ENCODE measurements at places on chromosomes 13 and 19. TPM values are rescaled to one million over a fixed set of nuclear protein-coding genes. Genes with fewer than 3 reads are reported as not detected.

- no peak for DNase-seq
Observed at GRCh38 chr13:102089177-102089576, 312.7 kb downstream of the FGF14 start.

DNA sequence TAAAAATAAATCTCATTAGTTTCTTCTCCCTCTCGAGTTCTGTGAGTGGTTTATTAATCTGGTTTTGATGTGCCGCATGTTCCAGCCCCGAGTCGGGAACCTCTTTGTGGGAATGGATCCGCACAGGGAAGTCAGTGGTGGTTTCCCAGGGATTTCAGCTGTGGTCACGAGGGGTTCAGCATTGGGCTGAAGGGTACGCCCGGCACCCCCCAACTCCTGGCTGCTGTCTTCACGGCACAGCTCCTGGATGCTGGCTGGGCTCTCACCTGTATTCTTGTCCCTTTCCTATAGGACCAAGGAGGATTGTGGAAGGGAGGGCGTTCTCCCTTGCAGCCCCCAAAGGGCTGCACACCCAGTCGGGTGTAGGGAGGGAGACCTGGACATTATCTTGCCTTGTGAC is 167.8 kb downstream of the ZNF536 start:
- no peak for DNase-seq

DNA sequence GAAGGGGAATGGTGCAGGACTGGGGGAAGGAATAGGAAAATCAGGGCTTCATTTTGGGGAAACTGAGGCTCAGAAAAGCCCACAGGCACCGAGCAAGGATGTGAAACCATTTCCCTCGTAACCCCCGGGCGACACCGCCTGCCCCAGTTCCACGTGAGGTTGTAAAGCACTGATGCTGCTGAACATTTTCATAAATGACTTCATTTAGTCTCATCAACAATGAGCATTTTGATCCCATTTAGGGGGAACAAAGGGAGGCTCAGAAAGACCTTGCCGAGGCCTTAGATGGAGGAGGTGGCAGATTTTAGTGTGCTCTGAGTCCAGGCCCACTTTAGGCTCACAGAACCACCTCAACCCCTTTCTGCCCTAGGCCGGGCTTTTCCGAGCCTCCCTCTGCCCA is 20.5 kb upstream of the FBXO27 start:
- no peak for DNase-seq

DNA sequence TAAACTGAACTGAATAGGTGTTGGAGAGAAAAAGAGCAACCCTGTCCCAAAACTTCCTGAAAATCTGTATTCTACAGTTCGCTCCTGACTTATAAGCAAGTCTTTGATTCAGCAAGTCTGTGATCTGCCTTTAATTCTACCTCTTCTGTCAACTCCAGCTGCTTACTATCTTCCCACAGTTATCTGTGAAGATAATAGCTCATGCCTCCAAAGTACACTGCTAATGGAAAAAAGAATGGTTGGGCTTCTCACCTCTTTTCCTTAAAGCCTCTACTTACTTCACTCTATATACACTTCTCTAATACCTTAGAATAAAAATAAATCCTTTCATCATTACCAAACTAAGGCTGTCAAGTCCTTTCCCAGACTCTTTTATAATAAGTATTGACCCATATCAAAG is 391.5 kb upstream of the MIR17HG start:
- DNase-seq, result no peak

- DNase-seq, result no peak
Observed at GRCh38 chr19:28026636-28027035, 1186.3 kb downstream of the UQCRFS1 start.

DNA sequence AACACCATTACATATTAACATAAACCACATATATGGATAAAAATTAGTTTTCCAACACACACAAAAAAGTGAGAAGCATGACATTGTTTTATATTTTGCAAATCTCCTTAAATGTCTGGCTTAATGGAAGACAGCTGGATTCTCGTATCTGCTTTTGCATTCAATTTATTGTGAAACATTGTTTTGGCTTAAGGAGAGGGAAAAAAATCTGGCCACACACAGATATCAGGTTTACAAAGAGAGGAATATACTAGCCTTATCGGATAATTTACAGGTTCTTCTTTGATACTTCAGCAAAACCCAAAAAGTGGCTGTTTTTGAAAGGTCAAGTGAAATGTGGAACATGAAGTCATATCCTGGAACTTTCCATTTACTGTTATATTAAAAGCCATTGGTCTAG is 523.5 kb upstream of the ARGLU1 start:
- DNase-seq, result no peak

DNA sequence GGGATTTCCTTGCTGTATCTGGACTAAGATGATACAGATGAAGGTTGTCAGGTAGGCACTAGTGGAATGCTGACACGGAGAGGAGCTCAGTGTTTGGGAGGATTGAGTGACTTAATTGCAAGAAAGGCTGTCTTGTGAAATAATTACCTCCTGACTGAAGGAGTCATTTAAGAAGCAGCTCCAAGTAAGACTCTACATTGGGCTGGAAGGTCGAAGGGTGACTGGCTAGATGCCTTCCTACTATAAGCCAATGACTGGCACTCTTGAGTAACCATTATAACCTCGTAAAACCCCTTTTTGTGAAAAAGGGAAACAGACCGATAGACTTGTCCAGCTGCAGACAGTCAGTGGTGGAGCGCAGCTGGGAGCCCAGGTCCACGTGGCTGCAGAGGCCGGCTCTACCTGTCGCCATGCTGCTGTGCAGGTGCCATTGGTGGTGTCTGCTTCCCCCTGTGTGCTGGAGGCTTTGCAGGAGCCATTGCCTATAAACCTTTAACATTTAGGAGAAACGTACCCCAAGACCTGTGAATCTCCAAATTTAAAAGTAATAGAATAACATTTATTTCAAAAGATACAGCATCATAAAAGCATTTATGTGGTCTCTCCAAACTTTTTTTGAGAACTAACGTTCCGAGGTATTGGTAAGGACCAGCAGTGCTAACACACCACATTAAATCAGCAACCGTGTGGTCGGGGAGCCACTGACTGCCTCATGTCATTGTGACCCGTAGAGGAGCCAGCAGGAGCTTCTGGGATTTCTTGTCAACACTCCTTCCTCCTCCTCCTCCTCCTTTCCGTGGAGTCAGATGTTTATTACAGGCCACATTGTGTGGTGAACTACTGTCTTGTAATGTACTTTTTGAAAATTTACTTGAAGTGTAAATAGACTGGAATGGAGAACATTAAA is 80.4 kb upstream of the TEX29 start:
- DNase-seq, result no peak

- no peak for DNase-seq
Observed at GRCh38 chr19:18672606-18673337, 10.7 kb upstream of the CRTC1 start.

- no peak for DNase-seq
Observed at GRCh38 chr19:3115916-3116602, 19.8 kb upstream of the GNA15 start.

- DNase-seq, result no peak
Observed at GRCh38 chr13:51298812-51299211, 40.7 kb upstream of the SERPINE3 start.

- DNase-seq, result no peak
Observed at GRCh38 chr19:3852614-3853254, 16.1 kb downstream of the ZFR2 start.

- peak; percentile 30 for DNase-seq
Observed at GRCh38 chr13:27533155-27533643, 82.8 kb upstream of the MTIF3 start.

DNA sequence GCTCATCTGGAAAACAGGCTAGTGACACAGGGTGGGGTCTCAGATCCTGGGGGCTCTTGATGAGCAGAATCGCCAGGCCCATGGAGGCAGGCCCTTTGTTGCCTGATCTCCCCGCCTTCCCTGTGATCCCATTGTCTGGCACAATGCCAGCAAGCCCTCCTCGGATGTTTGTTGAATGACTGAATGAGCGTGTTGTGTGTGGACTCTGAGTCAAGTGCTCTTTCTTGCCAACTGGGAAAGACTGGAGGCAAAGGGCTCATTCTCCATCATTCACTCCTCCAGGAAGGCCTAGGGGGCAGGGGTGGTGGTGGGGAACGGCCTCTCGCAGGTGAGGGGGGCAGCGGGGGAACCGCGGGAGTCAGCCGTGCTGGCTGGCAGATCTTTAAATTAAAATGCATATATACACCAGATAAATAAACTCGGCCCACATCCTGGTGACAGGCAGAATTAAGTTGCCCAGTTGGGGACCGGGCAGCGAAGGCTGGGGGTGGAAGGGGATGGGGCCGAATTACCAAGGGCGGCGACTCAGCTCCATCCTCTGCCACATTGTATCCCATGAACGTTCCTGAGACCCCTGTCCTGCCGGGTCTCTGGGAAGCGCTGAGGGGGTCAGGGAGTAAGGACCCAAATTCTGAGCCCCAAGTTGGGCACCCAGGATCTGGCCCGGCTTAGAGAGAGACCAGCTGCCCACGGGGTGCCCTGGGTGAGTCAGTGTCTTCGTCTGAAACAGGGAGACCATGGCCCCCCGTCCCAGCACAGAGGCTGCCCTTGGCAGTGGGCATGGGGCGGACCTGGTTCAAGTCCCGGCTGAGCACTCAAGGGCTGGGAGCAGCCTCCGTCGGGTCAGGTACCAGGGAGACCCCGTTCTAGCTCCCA is 24.5 kb downstream of the EFNA2 start:
- no peak for DNase-seq

- no peak for DNase-seq
Observed at GRCh38 chr13:93158565-93158964, 68.0 kb upstream of the GPC6 start.

- DNase-seq, result no peak
Observed at GRCh38 chr13:80889829-80890228, 548.9 kb upstream of the SPRY2 start.

- DNase-seq, result no peak
Observed at GRCh38 chr13:110495376-110495775, 66.1 kb downstream of the RAB20 start.

KLHL1 gene
- total RNA-seq, result not detected

TEX101 gene
- total RNA-seq, result not detected

CCDC70 gene
- total RNA-seq, result not detected

HS6ST3 gene
- total RNA-seq, result 0.46 TPM

ATXN8OS gene
- not detected for total RNA-seq

Data from pulmonary artery endothelial cell (primary cell).